ENCODE measurements at places on chromosomes 5 and 9.

GRCh38 chr5:43469671-43470391 lies 13.8 kb downstream of the TMEM267 start:
- DNase-seq: no peak

- no peak for DNase-seq
Observed at GRCh38 chr5:177297922-177298321, 5.6 kb downstream of the RAB24 start.

DNA sequence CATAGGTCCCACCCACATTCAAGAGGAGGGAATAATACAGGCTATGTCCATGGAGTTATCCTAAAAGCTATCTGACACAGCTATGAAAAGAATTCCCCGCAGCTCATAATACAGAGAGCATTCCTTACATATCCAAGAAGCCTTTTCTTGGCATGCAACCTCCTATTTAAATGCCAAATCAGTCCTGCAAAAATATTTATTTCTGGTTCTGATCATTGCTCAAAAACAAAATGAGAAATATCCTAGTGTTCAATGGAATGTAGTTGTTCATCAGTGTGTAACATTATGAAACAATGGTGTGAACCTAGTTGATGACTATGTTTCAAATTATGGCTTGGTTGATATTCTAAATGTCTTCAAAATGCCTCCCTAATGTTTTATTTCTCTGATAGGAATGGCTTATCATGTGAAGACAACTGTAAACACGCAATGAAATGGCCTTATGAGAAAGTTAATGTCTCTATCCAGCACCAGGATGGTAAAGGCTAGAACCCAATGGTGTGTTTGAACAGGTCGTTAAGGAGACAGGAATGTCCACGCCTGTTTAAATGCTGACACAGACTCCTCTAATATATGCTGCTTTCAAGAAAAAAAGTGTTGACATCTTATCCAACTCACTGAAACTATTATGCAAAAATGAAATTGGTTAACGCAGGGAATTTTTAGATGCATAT lies 126.7 kb upstream of the CDH6 start:
- no peak for DNase-seq

DNA sequence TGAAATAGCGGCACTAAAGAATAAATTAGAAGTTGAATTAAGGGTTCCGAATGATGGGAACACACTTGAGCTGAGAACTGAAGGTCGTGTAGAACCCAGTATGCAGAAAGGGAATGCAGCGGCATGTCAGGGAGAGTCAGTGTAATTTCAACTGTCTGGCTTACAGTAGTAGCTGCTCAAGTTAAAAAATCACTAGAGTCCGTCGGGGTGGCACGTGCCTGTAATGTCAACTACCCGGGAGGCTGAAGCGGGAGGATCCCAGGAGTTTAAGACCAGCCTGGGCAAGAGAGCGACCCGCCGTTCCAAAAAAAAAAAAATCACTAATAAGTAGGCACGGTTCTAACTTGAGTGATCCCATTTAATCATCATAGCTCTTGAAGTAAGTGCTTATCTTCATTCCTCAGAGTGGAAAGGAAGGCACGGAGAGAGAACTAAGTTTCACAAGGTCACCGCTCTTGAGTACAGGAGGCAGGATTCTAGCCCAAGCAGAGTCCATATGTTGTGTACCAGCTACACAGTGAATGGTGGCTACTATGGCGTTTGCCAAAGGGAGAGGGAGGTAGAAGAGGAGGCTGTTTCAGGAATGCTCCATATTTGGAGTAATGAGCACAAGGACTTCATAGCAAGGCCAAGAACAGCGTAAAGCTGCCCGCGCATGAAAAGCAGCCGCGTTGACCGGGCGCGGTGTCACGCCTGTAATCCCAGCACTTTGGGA lies 831 bp downstream of the RMRP start:
- no peak for DNase-seq

GRCh38 chr5:66779528-66779927 lies 183.3 kb downstream of the MAST4 start:
- DNase-seq: no peak

DNA sequence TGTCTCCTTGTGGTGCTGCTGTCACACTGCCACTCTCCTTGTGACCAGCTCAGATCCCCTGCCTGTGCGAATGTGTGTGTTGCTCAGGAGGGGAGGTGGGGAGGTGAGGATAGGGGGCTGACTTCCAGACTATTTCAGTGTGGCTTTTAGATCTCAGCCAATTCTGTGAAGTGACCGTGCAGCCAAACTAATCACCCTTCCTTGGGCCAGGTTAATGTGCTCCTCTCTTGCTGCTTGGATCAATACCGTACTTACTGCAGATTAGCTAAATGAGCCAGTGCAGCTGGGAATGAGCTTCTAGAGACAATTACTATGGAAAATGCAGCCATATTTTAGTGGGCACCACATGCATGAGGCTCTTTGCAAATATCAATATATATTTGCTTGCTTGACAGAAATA lies 206.0 kb downstream of the MELK start:
- no peak for DNase-seq

DNA sequence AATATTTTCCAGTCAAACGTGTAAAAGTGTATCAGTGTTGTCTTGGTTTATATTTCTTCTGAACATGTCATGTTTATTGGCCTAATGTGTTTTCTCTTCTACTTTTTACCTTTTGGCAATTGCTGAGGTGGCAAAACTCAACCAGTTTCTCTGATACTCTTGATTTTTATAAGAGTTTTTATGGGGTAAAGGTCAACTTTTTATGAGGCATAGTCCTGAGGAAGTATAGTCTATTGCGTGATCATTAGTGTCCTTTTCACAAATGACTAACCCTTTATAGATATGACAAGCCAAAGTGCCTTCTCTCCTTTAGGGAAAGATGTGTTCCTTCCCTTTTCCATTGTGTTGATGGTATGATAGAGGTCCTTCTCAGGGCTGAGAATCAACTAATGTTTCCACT lies 32.9 kb downstream of the OCLN start:
- DNase-seq: no peak

DNA sequence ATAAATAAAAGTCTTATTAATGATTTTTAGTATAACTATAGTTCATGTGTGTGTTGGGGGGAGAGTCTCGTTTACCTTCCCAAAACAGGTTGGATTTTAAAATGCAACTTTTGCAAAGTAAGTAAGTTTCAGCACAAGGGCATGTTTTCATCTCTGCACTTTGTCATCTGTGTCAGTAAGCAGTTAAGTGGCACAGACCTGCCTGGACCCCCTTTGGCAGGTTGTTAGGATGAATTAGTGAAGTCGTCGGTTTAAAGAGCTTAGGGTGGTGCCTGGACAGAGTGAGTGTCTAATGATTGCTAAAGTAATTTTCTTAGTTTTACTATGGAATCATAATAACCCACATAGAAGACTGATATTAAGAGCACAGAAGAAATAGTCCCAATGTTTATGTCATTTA lies 74.9 kb downstream of the TRIO start:
- no peak for DNase-seq

- no peak for DNase-seq
Observed at GRCh38 chr5:154320224-154321089, 125.3 kb upstream of the SAP30L start.

DNA sequence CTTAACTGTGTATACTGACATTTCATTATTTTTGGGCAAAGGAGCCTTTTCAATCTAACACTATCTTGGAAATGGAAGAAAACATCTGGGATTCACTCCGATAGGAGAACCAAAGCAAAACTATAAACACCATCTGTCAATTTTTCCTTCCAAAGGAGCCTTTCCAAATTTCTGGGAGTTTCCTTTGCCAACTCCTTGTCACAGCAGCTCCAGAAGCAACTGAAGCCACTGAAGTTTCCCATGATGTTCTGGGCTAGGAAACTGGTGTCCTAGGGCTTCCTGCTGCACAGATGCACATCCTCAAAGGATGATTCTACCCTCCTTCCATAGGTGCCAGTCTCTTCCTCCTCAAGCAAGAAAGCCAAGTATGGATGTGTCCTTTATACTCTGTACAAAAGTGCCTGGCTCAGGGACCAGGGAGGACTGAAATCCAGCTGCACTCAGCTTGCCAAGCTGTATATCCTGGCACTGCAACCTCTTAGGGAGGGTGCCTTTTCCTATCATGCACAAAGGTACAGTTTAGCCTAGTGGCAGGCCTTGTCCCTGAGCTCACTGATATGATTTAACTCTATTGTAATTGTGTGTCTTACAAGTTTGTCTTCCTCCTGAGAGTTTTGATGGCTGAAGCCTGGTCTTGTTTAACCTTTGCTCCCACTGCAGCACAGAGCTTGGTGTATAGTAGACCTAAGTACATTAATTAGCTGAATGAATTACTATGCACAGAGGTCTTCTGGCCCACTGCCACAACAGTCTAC lies 8.4 kb upstream of the UBAP1 start:
- no peak for DNase-seq

DNA sequence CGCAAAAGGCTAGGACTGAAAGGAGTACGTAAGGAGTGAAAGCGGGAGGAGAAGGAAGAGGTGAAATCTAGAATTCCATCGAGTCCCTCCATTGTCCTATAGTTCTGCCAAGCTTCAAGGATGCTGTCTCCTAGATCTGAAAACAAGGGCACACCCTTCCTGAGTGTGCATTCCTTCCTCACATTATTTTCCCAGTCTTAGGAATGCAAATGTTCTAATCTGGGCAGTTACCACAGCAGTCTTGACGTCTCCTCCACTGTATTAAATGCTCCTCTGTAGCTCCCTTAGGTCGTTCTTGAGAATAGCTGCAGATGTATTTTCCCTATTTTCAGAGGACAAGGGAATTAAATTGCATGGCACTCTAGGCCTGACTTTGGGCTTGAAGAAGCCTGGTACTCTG lies 127.6 kb downstream of the SLIT3 start:
- DNase-seq: no peak

- no peak for DNase-seq
Observed at GRCh38 chr5:110852053-110852452, 113.2 kb downstream of the SLC25A46 start.

DNA sequence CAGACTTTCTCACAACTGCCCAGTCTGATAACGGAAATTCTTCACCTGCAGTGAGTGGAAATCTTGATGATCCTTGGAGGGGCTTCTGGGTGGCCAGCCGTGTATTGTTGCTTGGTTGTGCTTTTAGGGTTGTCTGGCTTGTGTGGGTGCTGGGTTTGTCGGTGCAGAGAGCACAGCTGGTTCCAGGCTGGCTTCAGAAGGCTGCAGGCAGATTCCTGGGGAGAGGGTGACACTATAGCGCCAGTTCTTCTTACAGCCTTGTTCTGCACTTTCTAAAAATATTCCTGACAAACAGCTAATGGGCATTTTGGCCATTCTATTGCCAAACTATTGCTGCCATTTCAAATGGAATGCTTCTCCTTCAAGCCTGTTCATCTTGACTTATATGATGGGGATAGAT lies 99.3 kb downstream of the PDZD2 start:
- no peak for DNase-seq

DNA sequence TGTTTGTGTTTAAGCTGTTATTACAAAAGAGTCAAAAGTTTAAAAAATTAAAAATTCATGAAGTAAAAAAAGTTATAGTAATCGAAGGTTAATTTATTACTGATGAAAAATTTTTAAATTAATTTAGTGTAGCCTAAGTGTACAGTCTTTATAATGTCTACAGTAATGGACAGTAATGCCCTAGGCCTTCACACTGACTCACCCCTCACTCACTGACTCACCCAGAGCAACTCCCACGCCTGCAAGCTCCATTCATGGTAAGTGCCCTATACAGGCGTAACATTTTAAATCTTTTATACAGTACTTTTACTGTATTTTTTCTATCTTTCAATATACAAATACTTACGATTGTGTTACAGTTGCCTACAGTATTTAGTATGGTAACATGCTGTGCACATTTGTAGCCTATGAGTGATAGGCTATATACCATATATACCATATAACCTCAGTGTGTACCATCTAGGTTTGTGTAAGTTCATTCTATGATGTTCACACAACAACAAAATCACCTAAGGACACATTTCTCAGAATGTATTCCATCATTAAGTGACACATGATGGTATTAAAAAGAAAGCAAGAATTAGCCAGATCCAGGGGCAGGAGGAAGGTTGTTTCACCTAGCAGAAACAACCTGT lies 40.1 kb downstream of the DCAF10 start:
- DNase-seq: no peak

GRCh38 chr5:154385236-154385512 lies 60.6 kb upstream of the SAP30L start:
- DNase-seq: no peak

DNA sequence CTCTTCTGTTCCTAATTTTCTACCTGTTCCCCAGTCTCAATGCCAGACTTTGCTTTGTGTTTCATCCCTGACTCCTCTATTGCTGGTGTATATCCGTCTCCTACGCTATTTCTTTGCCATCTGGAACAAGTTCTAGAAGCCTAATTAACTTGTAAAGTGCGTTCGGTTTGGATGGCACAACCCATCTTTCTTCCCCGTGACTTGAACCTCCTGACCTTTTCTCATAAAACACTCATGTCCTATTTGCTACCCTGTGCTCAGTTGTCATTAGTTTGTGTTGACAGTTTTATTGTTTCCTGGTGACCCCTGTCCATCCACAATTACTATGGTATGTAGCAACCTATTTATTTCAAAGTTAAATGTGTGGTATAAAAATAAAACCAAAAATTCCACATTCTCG lies 323.5 kb downstream of the TLE4 start:
- no peak for DNase-seq

GRCh38 chr5:34709861-34710673 lies 53.9 kb downstream of the RAI14 start:
- no peak for DNase-seq

- no peak for DNase-seq
Observed at GRCh38 chr5:167821669-167822068, 469.8 kb upstream of the WWC1 start.

DNA sequence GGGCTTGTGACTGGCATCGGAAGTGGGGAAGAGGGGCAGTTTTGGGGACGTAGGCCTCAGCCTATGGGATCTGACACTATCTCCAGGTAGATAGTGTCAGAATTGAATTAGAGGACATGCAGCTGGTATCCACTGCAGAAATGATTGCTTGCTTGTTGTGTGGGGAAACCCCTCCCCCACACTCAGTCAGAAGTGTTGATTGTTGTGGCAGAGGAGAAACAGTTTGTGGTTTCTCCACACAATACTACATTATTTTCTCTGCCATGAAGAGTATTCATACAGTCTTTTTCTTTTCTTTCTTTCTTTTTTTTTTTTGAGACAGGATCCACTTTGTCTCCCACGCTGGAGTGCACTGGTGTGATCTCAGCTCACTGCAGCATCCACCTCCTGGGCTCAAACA lies 113.9 kb downstream of the ARRDC3 start:
- no peak for DNase-seq

GRCh38 chr5:174491265-174491664 lies 233.1 kb upstream of the MSX2 start:
- DNase-seq: no peak

All from stimulated activated CD8-positive, alpha-beta memory T cell treated with anti-CD3 and anti-CD28 coated beads, Interleukin-15, amount 100 ng/mL, for 1 hour (primary cell).